ENCODE measurements at places on chromosomes 3 and 15.

DNA sequence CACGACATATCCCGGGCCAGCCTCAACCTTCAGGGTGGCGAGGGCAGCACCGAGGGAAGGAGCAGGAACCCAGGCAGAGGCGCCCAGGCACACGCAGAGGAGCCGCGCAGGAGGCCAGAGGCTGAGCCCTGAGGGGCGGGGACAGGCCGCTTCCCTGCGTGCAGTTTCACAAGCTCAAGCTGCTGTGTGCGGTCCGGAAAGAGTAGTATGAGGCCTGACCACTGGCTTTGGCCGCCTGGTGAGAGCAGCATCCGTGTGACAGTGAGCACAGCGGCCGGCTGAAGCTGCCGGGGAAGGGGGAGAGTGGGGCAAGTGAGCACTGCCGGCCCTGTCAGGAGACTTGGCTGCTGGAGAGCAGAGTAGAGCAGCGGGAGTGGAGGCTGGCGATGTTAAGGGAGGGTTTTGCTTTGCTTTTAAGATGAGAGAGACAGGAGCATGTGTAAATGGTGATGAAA lies 8.7 kb downstream of the ZDHHC19 start:
- DNase-seq = no peak

DNA sequence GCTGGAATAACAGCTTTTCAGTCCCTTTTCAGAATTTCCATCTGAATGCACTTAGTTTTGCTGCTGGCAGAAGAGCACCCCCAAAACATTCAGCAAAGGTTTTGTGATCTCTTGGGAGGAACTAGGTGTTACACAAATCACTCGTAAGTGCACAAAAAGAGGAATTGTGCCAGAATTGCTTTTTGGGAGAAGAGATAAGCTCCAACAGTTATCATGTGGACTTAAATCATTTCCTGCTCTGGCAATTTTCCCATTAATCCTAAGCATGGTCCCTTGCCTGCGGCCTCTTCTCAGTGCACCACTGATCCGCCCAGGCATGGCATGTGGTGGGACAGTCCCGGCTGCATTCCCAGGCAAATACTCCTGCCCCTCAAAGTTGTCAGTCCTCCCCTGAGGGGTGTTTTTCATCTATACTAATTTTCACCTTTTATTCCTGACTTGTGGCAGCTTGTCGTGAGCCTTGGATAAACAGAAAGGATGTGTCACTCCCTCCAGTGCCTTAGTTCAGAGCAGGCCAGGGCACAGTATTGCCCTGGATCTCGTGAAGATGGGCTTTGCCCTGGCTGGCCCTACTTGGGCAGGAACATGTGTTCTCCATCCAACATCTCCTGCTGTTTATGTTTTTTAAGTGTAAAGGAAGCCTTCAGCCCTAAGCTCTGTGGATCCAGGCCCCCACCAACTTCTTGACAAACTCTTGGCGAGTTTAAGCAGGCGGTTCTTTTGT lies 44.6 kb upstream of the VILL start:
- DNase-seq = peak; percentile 62

GRCh38 chr3:127264292-127264691 lies 23.6 kb downstream of the PRR20G start:
- no peak for DNase-seq

DNA sequence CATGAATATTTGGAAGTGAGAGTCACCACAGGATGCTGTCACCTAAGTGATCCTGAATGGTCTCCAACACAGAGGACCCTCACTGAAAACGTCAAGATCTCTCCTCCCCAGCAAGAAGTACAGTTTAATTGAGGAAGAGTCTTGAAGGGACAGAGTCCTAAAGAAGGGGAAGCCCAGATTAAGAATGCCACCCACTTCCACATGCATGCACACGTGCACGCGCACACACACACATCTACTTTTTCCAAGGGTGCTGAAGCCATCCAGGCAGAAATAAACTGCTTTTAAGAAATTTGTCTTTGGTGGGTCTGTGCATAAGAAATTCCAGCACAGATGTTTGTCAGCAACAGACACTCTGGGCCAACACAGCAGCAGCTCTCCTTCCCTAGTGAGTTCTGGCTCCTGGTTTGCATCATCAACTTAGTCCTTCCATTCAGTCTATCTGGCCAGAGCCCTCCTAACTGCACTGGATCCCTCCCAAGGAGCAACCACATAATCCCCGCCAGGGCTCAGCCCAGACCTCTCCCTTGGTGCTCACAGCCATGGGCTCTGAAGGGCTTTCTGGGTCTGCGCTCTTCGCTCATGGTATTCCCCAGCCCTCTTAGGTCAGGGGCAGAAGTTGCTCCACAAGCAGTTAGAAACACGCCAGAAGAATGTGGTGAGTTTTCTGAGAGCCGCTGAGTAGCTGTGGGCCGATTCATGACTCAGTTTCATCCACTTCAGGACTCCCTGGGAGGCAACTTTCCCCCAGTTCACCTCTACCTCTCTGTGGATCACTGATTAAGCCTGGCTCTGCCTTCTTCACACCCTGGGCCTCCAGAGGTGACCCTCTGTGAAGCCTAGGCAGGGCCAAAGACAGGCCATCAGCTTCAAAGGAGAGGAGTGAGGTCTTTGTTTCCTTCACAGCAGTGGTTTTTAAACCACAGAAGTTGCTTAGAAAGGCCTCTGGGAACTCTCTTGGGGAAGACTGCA lies 132.6 kb upstream of the LIPC start:
- DNase-seq = no peak

GRCh38 chr3:195240171-195240701 lies 30.7 kb downstream of the XXYLT1 start:
- peak; percentile 92 for DNase-seq

DNA sequence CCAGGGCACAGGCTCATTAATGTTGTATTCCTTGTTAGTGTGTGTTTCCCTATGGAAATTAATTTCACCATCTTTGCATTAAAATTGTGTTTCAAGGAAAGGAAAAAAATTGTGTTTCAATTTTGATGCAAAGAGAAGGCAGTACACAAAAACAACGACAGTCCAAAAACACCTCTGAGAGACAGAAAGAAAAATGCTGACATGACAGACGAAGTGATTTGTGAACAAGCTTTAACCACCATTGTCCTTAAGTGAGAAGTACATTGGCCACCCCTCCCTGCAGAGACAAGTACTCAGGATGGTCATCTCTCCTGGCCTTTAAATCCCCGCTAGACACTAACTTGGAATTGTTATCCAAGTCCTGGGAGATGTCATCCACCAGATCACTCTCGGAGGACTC lies 50.2 kb upstream of the MTMR10 start:
- no peak for DNase-seq

GRCh38 chr3:122318620-122319019 lies 6.4 kb upstream of the CSTA start:
- no peak for DNase-seq

DNA sequence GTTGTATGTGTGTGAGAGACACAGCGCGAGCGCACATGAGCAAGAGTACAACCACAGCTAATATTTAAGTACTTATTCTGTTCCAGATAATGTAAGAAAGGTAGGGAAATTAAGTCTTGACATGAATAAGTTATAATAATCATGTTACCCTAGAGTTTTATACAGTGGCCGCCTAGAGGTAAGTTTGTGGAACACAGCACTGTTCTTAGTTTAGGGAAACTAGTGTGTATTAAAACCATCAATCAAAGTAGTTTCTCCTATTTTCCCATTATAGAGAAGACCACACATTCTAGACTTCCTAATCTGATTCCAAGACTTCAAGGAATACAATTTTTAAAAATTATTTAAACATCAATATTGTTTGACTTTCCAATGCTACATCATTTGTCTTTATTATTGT lies 9.5 kb downstream of the ALDH1A2 start:
- DNase-seq = no peak

DNA sequence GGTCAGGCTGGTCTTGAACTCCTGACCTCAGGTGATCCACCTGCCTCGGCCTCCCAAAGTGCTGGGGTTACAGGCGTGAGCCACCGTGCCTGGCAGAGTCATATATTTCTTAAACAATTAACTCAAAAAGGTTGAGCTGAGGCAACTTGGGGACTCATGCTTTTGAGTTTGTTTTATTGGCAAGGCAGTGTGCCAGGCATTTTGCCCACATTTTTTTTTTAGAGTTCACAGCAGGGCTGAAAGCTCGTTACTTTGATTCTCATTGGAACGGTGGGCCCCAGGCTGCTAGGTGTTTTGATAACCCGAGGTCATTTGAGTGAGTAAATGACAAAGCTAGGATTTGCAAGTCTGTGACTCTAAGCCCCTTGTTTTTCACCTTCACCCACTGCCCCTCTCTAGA lies 76.2 kb downstream of the CCK start:
- DNase-seq = no peak

DNA sequence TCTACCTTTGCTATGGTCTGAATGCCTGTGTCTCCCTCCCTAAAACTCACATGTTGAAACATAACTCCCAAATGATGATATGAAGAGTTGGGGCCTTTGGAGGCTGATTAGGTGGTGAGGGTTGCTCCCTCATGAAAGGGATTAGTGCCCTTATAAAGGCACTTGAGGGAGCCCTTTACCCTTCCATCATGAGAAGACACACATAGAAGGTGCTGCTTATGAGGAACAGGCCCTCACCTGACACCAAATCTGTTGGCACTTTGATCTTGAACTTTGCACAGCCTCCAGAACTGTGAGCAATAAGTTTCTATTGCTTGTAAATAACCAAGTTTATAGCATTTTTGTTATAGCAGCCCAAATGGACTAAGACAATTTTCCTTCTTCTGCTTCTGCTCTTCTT lies 76.2 kb upstream of the ADAMTS9 start:
- no peak for DNase-seq

- DNase-seq = no peak
Observed at GRCh38 chr3:196654735-196655090, 15.2 kb downstream of the NRROS start.

Data from NCI-H446 (cell line).